ENCODE measurements at places on chromosomes 11 and 22.
A peak's percentile ranks its signal among the peaks of the same experiment; 100 is the strongest.

- no peak for DNase-seq
Observed at GRCh38 chr11:66011239-66011784, 496 bp upstream of the CST6 start.

GRCh38 chr11:69299023-69299461, 5.1 kb downstream of the MYEOV start:
- DNase-seq, result no peak

GRCh38 chr11:73396251-73396930, 20.2 kb downstream of the RELT start:
- no peak for DNase-seq

DNA sequence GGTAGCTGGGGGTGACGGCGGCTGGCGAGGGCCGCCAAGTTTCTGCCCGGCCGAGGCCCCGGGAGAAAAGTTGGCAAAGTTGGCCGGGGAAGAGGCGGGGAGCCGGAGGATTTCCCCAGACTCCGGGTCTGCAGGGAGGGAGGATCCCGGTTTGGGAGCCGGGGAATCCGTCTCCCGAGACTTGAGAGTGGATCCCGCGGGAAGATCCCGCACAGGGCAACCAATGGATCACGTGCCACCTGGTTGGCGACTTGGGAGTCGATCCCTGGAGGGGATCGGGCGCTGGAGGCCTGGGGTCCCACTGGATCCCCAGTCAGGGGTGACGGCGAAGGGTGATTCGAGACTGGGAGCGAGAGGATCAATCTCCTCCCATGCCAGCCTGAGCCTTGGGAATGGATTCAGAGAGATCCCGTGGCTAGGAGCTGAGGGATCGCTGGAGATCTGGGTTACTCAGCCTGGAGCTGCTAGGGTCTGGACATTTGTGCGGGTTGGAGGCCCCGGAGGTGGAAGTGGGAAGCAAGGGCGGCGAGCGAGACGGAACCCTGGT, 394 bp downstream of the KIAA1671 start:
- no peak for DNase-seq

DNA sequence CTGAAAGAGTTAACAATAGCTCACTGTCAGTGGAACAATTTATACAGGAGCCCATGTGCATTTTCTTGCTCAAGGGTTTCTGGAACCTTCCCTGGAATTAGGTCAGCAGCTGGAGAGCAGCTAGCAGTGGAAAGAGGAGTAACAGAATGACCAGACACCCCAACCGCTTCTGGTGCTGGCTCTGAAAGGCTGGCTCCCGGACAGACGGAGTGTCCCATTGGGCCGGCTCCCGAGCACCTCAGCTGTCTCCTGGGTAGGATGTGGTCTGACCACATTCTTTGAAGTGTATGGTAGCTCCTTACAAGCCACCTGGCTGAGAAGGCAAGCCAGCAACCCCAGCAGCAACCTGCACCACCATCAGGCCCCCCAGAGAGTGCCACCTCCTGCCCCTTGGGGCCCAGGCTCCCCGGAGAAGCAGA, 44.7 kb downstream of the ABTB2 start:
- no peak for DNase-seq

DNA sequence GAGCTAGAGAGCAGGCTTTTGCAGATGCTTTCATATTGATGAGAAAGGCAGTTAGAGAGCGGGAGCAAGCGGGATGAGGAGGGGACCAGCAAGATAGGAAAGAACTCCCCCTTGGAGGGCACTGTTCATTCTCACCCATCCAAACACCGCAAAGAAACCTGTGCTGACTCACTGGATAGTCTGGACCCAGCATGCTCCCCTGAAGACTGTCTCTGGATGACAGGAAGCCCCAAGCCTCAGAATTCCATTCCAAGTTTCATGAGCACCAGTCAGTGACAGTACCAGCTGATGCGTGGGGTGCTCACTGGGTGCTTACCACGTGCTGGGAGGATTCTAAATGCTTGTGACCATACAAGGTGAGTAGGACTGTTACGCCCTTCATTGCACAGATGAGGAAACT, 34.2 kb downstream of the MICAL3 start:
- no peak for DNase-seq

DNA sequence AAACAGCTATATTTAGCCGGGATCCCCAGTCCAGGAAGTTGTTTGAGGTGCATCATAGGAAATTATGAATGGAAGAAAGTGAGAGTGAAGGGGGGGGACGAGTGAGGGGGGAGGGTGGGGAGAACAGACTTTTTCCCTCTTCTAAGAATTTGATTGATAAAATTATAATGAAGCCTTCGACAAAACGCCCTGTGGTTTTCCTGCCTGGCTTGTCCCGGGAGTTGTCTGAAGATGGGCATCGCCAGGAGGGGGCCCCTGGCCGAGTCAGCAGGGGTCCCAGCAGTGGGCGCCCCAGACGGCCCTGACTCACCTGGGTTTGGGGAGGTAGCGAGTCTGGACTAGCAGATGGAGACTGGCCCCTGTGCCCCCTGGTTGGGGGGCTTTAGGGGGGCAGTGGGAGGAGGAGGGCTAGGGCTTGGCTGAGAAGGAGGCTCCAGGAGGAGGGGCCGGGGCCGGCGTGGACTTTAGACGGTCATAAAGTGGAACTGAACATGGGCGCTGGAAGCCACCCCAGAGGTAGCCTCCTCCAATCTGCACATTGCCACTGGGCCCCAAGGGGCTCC, 336 bp upstream of the LIF start:
- no peak for DNase-seq

- peak; percentile 81 for DNase-seq
Observed at GRCh38 chr11:126637795-126638175, 282.3 kb downstream of the ST3GAL4 start.

GRCh38 chr11:126282361-126282735, 545 bp upstream of the TIRAP start:
- no peak for DNase-seq

- no peak for DNase-seq
Observed at GRCh38 chr22:40308999-40309573, 37.2 kb upstream of the ADSL start.

GRCh38 chr22:30694171-30694639, 469 bp upstream of the OSBP2 start:
- peak; percentile 2 for DNase-seq

DNA sequence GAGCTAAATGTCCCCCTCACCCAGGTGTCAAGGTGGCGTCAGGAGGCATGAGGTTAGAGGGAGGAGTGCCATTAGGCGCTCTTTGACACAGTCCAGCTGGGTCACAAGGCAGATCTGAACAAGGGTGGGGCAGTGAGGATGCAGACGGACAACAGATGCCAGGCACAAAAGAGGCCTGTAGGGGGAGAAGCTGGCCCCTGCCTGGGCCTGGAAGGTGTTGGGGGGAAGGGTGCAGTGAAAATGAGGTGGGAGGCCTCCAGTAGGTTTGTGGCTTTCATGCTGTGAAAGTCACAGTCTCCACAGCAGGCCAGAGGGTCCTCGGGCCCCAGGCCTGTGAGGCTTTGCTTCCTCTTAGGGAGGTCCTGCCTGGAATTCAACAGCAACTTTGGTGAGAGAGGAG, 85.0 kb upstream of the PLET1 start:
- no peak for DNase-seq

DNA sequence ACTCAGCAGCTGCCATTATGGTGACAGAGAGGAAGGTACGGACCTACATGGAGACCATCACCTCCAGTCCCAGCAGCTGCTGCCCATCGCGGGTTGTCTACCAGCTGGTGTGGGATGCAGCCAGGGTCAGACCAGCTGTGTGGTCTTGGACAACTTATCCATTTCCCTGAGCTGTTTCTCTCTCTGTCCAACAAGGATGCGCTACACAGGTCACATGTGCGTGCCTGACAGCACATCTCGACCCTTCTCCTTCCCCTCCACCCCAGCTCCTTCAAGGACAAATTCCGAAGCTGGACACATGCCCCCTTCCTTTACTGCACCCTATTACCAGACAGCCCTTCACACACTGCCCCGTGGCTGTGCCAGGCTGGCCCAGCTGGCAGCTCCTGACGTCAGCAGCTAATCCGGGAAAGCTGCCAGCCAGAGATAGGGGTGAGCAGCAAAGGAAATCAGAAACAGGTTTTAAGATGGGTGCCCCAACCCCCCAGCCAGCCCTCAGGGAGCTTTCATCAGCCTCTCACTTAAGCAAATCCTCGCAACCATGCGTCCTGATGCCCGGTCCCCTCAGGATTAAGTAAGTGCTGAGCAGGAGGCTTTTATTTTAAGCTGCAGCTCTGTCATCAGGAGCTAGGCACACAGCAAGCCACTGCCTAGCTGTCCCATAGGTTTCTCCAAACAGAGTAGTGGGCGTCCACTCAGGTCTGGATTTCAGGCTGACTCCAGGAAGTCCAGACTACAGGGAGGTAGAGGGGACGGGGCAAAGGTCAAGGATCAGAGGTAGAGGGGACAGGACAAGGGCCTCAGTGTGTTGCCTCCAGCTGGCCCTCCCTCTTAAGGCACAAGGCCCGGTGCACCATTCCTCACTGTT, 20.3 kb downstream of the TEF start:
- peak; percentile 71 for DNase-seq

DNA sequence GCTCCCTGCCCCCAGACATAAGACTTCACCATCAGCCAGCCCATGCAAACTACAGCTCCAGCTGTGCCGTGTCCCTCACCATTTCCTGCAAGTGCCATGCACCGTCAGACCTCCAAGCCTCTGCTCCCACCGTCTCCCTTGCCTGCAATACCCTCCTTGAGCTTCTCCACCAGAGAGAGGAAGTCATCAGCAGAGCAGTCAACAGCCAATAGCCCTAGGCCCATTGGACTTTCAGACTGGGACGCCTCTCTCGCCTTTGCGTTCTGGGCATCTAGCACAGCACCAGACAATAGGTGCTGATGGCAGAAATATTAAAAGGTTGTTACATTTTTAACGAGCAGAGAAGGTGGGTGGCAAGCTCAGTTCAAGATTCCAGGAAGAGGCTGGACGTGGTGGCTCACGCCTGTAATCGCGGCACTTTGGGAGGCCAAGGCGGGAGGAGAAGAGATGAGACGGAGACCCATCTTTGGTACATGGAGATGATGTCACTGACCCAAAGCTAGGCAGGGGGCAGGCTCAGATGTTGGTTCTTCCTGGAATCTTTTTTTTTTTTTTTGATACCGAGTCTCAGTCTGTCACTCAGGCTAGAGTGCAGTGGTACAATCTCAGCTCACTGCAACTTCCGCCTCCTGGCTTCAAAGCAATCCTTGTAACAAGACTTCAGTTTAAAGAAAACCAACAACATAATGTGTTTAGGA, 31.9 kb downstream of the SCGB1A1 start:
- no peak for DNase-seq

DNA sequence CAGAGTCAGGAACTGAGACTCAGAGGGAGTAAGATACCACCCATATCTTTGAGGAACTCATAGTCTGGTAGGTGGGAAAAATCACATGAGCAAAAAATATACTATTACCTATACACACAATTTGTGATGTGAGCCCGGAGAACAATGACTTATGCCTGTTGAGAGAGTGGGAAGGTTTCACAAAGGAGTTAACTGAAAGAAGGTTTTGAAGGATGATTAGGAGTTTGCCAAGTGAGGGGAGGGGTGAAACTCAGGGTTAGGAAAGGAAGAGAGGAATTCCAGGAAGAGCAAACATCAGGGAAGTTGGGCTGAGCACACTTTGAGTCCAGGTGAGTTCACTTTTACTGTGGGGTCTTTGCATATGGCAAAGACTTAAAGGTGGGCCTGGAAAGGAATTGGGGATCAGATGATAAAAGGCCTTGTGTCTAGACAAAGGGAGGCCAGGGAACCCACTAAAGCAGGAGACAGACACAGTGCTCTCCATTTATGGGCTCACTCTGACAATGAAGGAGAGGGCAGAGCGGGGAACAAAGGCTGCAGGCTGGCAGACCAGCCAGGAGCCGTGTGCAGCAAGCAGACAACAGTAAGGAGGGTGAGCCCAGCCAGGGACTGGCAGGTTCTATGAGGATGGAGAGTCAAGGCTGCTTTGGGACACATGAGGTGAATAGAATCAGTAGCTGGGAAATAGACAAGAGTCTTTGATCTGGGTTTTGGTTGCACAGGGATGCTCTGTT, 33.1 kb downstream of the TSPAN18 start:
- no peak for DNase-seq

GRCh38 chr11:127103586-127104388, 103.2 kb upstream of the KIRREL3 start:
- DNase-seq, result no peak

DNA sequence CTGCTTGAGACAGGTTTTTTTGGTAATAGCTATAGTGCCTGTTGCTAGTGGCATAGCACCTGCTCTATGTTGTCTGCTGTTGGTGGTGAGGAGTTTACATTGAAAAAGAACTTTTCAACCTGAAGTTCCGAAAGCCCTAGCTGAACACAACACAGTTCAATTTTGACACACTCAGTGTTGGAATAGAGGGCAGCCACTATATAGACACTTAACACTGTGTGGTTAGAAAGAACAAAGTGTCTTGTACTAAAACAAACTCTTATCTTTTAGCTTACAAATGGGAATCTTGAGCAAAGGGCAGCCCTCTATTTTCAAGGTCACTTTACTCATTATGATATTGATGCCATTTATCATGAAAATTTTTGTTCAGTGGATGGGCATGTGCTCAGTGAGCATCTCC, 18.4 kb downstream of the TBCEL start:
- DNase-seq, result no peak

- DNase-seq, result no peak
Observed at GRCh38 chr11:111039982-111040381, 205.5 kb upstream of the POU2AF2 start.

DNA sequence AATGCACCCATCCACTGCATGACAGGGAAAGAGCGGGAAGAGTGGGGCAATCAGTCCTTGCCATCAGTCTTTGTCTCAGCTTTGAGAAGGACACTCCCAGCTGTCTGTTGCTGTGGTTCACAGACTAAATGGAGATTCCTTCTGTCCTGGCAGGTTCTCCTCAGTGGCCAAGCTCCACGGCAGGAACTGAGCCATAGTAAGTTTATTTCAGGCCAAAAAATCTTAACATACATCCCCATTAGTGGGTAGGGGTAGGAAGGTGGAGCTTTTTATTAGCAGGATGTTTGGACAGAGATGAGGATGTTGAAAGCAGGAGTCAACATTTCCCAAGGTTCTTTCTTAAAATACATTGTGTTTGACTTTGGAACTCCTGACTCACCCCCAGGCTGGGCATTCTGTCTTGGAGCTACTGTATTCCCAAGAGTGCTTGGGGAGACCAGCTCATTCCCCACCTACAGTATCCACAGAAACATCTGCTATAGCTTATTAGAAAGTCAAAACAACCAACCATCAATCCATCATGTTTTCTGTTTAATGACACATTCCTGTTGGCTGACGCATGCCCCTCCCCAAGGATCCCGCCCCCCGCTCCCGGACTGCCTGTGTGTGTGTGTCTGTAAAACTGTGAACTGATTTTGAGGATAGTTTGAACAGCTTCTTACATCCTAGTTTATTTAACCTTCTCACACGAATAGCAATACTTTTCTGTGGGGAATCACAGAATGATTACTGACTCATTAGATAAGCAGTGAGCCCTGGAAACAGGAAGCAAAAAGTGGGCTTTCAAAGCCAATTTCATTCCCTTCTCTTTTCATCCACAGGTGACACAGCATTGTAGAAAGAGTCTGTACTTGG, 109.5 kb downstream of the CCDC81 start:
- peak; percentile 96 for DNase-seq

GRCh38 chr22:19180740-19181410, 2.3 kb upstream of the SLC25A1 start:
- no peak for DNase-seq

- DNase-seq, result no peak
Observed at GRCh38 chr11:81963018-81963417, 770.6 kb downstream of the FAM181B start.

GRCh38 chr11:132077416-132077815, 707.0 kb downstream of the NTM start:
- DNase-seq, result no peak

Data from AG04450 (cell line).